ENCODE measurements at places on chromosomes 12 and 14. TPM values are rescaled to one million over a fixed set of nuclear protein-coding genes. Genes with fewer than 3 reads are reported as not detected.

The DAO gene
- not detected for total RNA-seq

The IFI27L1 gene
- total RNA-seq = 34.7 TPM

The GPR84 gene
- 4.0 TPM for total RNA-seq

- DNase-seq = no peak
Measured at GRCh38 chr12:121279507-121279915, 17.0 kb downstream of the CAMKK2 start.

DNA sequence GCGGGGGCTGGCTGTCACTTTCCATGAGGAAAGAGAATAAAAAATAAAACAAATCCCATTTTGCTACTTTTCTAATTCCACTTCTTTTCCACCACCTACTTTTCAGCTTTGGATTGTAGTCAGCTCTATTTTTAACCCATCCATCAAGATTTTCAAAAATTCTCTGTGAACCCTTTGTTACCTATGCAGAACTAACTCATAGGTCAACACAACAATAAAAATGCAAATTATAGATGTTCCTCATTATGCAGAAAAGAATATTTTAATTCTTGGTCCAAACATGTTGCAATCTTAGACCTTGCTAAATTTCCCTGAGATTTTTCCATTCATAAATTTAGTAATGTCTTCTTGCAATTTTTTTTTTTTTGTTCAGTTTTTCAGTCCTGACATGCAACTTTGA lies 454.5 kb downstream of the ADAMTS20 start:
- no peak for DNase-seq

DNA sequence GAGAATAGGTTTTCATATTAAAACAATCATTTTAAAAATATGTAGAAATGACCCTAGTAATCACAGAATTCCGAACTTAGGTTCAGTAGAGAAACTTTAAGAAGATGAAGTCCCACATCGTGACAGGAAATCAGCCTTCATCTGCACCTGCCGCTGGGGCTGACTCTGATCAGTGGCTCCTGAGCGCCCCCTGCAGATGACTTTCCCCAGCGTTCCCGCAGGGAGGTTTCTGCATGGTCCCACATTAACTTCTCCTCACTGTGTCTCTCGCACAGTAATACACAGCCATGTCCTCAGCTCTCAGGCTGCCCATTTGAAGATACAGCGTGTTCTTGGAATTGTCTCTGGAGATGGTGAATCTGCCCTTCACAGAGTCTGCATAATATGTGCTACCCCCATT lies 1131.1 kb downstream of the TMEM121 start:
- no peak for DNase-seq

DNA sequence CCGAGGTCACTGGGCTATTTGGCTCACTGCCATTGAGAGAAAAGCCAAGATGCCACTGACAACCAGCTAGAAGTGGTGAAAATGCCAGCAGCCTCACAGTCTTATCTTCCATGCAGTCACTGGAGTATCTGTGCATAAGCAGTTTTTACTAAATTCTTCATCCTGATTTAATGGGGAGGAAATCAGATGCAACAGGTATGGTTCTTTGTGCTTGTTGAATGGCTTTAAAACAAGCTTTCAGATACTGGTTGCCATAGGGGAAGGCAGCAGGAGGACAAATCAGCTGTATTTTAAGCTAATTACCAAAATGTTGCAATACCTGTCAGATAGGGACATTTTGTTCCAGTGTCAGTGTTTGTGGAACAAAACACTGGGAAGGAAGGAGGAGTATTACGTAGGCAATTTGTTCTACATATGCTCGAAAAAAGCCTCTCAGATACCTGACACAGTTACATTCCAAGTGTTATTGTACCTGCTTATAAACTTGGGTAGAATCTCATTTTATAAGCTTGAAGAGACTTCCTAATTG lies 54.1 kb upstream of the ARHGAP5 start:
- no peak for DNase-seq
